ENCODE measurements at places on chromosomes 2 and 18.

DNA sequence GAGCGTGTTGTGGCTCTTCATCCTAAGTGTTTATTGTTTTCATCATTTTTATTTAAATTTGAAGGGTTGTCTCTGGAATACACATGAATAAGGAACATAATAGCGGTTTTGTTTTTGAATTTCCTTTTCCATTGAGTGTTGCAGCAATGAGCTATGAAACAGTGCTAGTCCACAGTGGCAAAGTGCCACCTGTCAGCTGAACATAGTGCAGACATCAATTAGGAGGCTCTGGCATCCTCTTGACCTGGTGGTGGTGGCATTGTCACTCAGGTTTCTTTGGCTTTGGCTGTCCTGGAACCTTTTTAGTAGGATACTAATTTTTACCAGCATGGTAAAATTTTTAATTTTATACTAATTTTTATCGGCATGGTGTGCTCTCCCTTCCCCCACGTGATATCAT is 63.2 kb downstream of the UGGT1 start:
- DNase-seq = no peak

GRCh38 chr2:163175294-163175693 is 336.7 kb upstream of the KCNH7 start:
- no peak for DNase-seq

GRCh38 chr18:55500316-55501086 is 87.5 kb downstream of the TCF4 start:
- DNase-seq = no peak

DNA sequence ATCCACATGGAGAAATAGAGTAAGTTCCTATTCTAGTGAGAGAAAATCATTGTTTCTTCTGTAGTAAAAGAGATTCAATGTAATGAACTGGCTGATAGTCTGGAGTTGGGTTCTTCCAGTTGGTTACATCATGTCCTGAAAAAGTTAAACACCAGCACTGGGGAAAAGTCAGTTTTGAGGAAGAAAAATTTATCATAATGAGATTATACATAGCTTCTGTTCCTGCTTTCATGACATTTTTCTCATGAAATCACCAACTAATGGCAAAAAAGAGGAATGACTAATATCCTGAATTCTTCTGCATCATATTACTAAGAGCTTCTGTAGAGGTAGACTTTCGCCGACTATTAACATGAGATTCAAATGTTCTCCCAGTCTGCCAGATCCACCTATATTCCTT is 69.2 kb upstream of the SLC9A2 start:
- DNase-seq = no peak

- no peak for DNase-seq
Measured at GRCh38 chr2:15040429-15041084, 408.0 kb downstream of the LRATD1 start.

DNA sequence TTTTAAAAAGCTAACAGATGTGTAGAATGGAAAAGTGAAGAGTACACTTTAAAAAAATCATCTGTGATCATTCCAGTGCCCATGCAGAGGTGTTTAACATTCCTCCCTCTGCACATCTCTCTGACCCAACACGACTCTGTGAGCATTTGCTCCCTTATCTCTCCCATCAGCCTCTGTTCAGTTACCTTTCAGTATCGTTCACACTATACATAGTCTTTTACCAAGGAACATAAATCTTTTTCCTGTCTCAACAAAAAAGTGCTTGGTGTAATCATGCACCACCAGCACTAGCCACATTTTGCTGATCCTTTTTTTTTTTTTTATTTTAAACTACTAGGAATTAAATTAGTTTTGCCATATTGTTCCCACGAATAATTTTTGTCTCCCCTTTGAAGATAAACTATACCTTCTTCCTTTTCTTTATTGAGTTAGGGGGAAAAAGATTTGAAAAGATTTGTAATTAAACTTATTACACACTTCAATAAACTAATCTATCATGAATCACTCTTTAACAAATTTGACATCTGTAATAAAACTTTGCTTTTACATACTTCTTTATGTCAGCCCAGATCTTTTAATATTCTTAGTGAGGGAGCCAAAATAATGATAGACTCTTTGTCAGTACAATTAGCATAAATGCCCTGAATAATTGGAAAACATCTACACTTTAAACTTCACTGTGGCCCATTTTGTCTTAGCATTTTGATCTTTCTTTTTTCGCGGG is 489.8 kb upstream of the FANCL start:
- DNase-seq = no peak

DNA sequence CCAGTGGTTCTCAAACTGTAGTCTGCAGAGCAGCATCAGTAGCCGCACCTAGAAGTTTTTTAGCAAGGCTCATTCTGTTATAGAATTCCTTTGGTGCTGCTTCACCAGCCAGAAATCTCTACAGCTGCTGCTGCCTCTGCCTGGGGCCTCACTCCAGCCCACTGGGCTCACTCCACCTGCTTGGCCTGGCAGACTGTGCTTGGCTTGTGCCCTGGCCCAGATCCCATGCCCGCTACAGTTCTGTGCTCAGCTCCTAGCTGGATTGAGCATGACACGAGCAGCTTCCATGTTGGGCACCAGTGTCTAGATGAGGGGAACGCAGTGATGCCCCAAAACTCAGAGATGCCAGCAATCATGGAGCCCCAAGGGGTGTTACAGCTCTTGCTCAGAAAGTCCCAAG is 22.6 kb downstream of the MAPK4 start:
- DNase-seq = no peak

- DNase-seq = no peak
Measured at GRCh38 chr18:76996429-76996828, 136.2 kb downstream of the MBP start.

GRCh38 chr2:101076581-101076980 is 74.5 kb downstream of the RPL31 start:
- DNase-seq = no peak

- no peak for DNase-seq
Measured at GRCh38 chr2:182366628-182367027, 60.2 kb downstream of the PDE1A start.

All from stimulated activated CD8-positive, alpha-beta memory T cell treated with anti-CD3 and anti-CD28 coated beads, Interleukin-12 subunit alpha, Interleukin-12 subunit beta, amount 100 ng/mL, for 1 hour (primary cell).